ENCODE measurements at places on chromosomes 2 and 18.

DNA sequence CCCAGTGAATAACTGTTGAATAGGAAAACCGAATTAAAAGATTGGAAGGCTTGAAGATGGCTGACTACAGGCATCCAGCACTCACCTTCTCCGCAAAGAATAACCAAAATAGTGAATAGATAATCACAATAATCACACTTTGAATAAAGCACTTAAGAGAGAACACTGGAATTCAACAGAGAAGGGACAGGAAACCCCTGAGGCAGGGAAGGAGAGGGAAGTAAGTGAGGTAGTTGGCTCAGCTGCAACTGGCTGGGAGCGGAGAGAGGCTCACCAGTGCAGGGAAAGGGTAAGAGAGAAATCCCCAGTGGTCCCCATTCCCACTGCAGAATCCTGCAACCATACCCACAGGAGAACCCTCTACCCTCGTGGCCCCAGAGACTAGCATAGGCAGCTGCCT, 246.6 kb upstream of the NCKAP5 start:
- DNase-seq, result no peak
- H3K4me1 ChIP-seq, result no peaks in the 10 kb centered on the region
- no peaks in the 10 kb centered on the region for H3K27me3 ChIP-seq

GRCh38 chr18:55856229-55856628, 268.2 kb upstream of the TCF4 start:
- H3K27ac ChIP-seq, result no peak overlapping the region
- no peak for DNase-seq
- no peaks in the 10 kb centered on the region for H3K27me3 ChIP-seq
- no peaks in the 10 kb centered on the region for H3K36me3 ChIP-seq
- H3K4me1 ChIP-seq, result no peaks in the 10 kb centered on the region

- no peak for DNase-seq
- no peaks in the 10 kb centered on the region for H3K27me3 ChIP-seq
- no peaks in the 10 kb centered on the region for H3K36me3 ChIP-seq
- H3K4me1 ChIP-seq, result no peaks in the 10 kb centered on the region
- H3K27ac ChIP-seq, result no peak overlapping the region
Measured at GRCh38 chr2:65626831-65627230, 194.4 kb upstream of the SPRED2 start.

GRCh38 chr2:232276084-232276732, 102.3 kb upstream of the ALPP start:
- H3K4me3 ChIP-seq, result no peak overlapping the region
- H3K27ac ChIP-seq, result no peak overlapping the region
- no peaks in the 10 kb centered on the region for H3K27me3 ChIP-seq

GRCh38 chr18:23927821-23928746, 86.5 kb upstream of the TTC39C start:
- no peak overlapping the region for H3K27ac ChIP-seq
- no peaks in the 10 kb centered on the region for H3K27me3 ChIP-seq
- no peak overlapping the region for H3K4me3 ChIP-seq
- no peaks in the 10 kb centered on the region for H3K36me3 ChIP-seq

GRCh38 chr2:181438261-181438660, 18.9 kb upstream of the ITGA4 start:
- H3K27ac ChIP-seq, result no peak overlapping the region
- no peaks in the 10 kb centered on the region for H3K36me3 ChIP-seq
- H3K27me3 ChIP-seq, result no peaks in the 10 kb centered on the region
- no peak for DNase-seq

DNA sequence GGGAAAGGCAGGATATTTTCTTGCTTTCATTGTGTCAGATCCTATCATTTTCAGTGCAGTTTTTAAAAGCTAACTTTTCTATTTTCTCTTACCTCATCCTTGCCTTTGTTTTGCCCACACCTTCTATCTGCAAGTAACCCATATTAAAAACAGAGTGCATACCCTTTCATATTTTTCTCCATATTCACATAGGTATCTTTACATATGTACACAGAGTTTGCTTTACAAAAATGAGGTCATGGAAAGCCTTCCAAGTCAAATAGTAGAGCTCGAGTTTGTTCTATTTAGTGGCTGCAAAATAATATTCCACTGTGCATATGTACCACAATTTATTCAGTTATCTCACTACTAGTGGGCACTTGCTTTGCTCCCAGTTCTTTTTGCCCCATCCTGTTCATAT, 3.9 kb upstream of the DHRS9 start:
- DNase-seq, result no peak
- peaks cover 24% of the 10 kb centered on the region for H3K4me1 ChIP-seq
- no peak overlapping the region for H3K4me3 ChIP-seq

DNA sequence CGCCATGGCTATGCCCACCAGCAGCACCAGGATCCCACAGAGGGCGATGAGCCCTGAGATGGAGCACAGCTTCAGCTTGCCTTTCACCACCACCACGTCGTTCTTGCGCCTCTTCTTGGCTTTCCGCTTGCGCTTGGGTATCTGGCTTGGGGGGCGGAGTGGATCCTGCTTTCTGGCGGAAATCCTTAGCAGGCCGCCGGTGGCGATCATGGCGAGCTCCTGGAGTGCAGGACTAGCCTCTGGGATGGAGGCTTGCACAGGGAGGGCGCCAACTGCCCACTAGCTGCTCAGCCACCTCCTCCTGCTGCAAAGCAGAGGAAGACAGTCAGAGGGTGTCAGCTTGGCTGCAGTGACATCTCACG, 3.5 kb downstream of the TMEM200C start:
- no peak overlapping the region for H3K4me3 ChIP-seq
- peaks cover 55% of the 10 kb centered on the region for H3K27me3 ChIP-seq
- H3K4me1 ChIP-seq, result peaks cover 4% of the 10 kb centered on the region
- DNase-seq, result no peak

- H3K27ac ChIP-seq, result no peak overlapping the region
- H3K4me1 ChIP-seq, result no peaks in the 10 kb centered on the region
- H3K36me3 ChIP-seq, result no peaks in the 10 kb centered on the region
- no peak overlapping the region for H3K4me3 ChIP-seq
- DNase-seq, result no peak
Measured at GRCh38 chr18:76660571-76661192, 161.7 kb upstream of the ZNF236 start.
